Activated T-helper 9 cell treated with anti-CD3 and anti-CD28 coated beads, Interleukin-2, amount 50 U/mL, for 16 hours (primary cell): ENCODE measurements at places on chromosomes 1 and 21.

DNA sequence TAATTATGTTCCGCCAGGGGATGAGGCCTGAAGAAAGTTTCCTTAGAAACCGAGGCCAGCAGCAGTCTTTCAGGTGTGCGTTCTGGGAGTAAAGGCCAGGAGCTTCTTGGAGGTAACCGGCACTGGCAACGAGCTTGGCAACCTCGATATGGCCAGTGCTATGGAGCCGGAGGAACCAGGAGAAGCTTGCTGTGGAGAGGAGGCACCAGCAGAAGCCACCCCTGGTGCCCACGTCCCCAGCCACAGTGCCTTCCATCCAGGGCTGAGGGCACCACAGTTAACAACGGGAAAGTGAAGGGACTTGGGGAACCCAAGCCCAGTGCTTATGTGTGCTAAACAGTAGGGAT is 41.5 kb upstream of the LIN9 start:
- no peak for DNase-seq

DNA sequence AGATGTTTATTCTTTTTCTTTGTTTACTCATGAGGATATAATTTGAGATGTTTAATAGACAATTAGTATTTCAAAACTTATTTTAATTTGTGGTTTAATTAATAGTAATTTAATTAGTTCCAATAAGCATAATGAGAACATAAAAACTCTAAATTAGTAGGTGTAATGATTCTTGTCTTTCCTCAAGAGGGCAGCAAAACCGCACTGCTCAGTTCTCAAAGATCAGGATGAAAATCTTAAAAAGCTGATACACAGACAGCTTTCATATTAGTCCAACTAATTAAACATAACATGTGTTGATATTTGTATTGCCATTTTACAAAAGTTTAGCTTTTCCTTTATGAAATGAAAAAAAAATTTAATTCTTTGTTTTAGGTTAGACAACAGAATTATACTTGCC is 106.7 kb upstream of the C21orf91 start:
- DNase-seq, result no peak

- no peak for DNase-seq
Observed at GRCh38 chr1:109266965-109267364, 16.0 kb downstream of the PSRC1 start.

DNA sequence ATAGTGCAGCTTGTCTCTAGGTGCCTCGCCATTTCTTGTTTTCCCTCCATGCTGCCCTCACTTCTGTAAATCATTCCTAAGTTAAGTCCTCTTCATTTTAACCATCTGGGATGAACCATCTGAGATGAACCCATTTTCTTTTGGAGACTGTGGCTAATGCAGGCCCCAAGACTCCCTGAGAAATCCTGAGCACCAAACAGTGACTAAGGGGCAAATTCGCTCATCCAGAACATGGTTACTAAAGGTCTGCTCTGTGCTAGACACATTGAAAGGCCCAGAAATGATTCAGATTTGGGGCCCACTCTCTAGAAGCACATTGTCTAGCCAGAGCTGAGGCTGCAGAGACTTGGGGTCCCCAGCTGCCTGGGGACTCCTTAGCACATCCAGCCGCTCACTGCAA is 151.9 kb upstream of the CTTNBP2NL start:
- DNase-seq, result no peak

DNA sequence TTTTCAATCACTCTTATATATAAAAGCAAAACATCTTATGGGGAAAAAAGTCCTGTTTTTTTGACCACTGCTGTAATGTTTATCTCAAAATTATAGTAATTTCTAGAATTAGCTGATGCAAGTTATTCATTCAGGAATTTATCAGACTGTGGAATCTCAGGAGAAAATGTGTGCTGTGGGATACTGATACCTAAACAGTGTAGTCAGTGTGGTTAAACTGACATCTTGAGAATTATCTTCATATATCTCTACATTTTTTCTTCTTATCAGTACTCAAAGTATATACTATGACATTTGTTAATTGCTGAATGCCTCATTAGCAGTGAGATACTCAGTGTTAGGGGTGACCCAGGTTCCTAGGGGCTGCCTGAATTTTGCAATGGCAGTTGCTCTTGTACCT is 839.3 kb downstream of the KCNT2 start:
- no peak for DNase-seq

- no peak for DNase-seq
Observed at GRCh38 chr21:7917729-7918128, 2603.7 kb upstream of the TPTE start.

GRCh38 chr21:15052459-15052763 is 12.4 kb downstream of the NRIP1 start:
- no peak for DNase-seq

DNA sequence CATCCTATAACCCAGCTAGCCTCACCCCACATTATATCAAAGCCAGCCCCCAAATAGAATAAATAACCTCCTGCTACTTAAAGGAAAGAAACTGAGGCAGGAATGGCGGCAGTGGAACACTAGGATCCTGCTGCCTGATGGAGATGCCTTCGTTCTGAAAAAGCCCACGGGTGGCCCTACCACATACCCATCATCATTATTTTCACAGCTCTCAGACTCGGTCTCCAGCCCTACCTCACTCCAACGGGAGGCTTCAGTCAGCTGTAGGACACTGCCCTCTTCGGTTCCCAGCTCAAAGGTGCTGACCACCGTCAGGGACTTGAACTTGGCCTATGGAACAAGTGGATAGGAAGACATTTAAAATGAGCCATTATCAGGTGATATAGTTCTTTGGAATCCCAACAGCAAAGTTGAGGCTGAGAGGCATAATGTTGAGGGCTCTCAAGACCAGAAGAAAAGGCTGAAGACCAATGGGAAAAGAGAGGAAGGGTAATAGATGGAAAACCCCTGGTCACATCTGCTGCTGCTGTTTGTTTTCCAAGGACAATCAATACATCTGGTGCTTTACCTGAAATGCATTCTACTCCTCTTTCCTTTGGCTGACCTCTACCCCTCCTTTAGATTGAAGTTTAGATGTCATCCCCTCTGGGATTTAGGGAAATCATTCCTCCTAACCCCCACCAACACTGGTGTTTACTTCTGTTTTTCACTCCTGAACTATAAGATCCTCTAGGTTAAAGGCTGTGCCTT is 7.8 kb upstream of the ANKRD35 start:
- no peak for DNase-seq

DNA sequence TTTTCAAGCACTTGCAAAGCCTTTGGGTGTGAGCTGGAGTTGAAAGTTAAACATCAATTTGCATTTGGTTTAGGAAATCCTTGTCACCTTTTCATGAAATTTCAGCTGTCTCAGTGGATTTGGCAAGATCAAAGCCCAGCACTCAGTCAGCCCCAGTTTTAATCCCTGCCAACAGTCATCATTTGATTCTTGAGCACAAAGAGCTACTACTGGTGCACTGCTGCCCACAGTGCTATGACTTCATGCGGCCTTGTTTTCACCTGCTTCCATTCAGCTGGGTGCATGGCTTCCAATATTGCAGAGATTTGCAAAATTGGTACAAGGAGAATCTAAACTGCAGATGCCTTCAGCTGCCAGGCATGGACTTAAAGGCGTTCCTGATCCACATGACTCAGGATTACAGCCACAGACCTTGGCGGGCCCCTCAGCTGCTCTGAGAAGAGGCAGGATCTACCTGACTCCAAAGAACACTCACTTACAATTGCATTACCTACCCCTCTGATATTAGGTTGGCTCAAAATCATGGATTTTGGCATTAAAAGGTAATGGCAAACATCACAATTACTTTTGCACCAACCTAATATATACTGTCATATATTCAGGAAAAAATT is 259.1 kb downstream of the DSCAM start:
- no peak for DNase-seq

GRCh38 chr21:30340714-30341573 is 3.5 kb upstream of the KRTAP27-1 start:
- DNase-seq, result no peak

GRCh38 chr1:241770115-241770514 is 77.9 kb upstream of the EXO1 start:
- no peak for DNase-seq

- DNase-seq, result no peak
Observed at GRCh38 chr1:95742591-95743089, 508.6 kb downstream of the RWDD3 start.

- no peak for DNase-seq
Observed at GRCh38 chr1:208977012-208977411, 606.5 kb upstream of the CAMK1G start.

DNA sequence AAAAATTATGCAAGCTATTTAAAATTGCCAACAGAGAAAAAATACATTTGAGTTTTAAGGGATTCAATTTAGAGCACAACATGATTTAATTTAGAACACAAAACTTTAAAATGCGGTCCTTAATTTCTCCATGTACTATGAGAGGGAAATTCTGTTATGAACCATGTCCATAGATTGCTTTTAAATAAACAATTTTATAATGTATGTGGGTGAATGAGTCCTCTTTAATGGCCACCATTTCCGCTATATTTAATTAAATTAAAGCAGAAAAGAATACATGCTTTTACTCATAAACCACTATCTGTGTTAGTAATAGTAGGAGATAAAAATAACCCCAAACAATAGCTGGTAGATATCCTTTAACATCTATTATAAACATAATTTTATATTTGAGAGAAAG is 914.6 kb downstream of the LTN1 start:
- DNase-seq, result no peak

DNA sequence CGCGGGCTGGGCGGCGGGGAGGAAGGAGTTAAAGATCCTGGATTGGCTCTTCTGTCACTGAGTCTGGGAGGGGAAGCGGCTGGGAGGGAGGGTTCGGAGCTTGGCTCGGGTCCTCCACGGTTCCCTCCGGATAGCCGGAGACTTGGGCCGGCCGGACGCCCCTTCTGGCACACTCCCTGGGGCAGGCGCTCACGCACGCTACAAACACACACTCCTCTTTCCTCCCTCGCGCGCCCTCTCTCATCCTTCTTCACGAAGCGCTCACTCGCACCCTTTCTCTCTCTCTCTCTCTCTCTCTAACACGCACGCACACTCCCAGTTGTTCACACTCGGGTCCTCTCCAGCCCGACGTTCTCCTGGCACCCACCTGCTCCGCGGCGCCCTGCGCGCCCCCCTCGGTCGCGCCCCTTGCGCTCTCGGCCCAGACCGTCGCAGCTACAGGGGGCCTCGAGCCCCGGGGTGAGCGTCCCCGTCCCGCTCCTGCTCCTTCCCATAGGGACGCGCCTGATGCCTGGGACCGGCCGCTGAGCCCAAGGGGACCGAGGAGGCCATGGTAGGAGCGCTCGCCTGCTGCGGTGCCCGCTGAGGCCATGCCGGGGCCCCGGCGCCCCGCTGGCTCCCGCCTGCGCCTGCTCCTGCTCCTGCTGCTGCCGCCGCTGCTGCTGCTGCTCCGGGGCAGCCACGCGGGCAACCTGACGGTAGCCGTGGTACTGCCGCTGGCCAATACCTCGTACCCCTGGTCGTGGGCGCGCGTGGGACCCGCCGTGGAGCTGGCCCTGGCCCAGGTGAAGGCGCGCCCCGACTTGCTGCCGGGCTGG is at the start of gene NPR1:
Gene NPR1 (plus strand): TSS at position 170 of the 818 bp plus-strand sequence. CDS start 421 bp downstream, at position 591.
- DNase-seq, result no peak

DNA sequence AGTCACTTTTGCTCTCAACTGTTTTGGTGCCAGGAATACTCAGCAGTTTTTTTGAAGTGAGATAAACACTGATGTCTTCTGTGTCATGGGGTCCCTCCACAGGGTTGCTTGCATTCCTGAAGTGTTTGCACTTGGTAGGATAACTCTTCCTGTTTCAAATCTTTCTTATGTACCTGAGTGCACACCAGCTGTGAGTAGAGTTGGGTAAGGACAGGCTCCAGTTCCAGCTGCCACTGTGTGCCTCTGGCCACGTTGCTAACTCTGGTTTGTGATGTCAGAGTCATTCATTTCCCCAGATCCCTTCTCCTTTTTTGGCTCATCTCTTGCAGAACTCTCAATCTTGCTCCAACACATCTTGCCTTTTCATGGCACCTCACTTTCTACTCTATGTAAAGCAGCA is 356.3 kb upstream of the B3GALT2 start:
- no peak for DNase-seq

DNA sequence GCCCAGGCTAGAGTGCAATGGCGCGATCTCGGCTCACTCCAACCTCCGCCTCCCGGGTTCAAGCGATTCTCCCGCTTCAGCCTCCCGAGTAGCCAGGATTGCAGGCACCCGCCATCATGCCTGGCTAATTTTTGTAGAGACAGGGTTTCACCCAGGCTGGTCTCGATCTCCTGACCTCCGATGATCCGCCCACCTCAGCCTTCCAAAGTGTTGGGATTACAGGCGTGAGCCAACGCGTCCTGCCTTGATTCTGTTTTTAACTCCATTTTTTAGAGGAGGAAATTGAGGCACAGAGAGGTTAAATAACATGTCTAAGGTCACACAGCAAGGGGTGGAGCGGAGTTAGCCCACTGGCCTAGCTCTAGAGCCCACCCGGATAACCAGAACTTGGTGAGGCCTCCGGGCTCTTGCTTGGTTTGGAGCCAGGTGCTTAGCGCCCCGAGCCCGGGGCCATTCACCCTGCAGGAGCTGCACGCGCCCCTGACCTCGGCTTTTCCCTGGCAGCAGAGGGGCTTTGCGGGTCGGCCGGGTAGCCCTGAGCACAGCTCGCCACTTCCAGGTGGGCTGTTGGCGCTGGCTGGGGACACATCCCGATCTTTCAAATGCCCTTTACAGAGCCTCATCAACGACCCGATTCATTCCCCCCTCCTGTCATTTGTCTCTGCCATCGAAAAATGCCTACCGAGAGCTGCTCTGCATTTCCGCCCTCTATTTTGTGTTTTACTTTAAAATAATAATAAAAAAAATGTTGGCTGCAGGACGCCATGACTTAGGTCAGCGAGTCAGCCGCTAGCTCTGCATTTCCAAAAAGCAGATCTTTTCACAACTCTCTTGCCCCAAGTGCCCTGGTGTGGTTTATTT is 11.2 kb downstream of the SIM2 start:
- no peak for DNase-seq

DNA sequence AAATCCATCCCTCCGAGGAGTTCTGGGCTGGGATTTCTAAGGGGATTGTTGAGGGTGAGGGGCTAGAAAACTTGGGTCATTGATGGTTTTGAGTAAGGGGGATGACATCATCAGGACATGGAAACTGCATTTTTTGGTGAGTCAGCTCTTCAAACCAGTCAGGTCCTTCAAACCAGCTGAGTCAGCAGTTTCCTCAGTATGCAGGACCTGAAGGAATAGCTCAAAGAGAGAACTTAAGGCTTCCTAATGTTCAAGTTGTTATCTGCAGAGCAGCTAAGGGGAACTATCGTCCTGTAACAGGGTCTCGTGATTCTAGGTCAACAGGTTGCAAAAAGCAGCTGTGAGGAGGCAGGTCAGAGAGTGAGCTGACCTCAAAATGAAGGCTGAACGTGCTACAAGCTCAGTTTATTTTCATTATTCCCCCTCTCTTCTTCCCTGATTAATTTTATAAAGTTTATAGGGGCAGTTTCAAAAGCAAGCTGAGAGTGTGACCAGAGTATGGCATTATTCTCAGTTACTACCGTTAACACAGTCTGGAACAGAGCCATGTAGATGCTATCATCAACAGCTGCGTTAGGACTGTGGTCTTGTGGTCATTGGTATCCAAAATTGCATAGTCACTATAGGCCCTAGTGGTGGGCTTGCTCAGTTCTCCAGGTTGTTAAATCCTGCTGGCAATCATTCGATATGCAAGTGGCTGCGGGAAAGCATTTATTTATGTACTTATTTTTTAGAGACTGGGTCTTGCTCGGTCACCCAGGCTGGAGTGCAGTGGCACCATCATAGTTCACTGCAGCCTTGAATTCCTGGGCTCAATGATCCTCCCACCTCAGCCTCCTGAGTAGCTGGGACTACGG is 10.7 kb upstream of the SDC3 start:
- DNase-seq, result no peak
